ENCODE measurements at places on chromosomes 6 and 20.

DNA sequence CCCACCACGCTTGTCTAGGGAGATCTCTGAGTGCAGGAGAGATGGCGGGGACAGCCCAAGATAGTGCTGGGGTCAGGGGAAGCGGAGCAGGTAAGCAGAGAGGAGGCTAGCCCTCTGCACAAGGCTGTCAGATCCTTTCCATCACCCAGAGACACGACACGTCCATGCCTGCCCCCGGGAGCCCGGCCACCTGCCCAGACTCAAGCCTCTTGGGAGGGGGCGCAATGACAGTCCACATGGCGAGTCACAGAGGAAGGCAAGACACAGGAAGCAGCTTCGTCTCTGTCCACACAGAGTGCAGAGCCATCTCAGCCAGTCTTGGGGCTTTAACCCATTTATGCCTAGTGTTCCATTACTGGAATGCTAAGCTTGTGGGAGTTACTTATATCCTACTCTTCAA lies 78.4 kb downstream of the PREX1 start:
- DNase-seq = no peak

GRCh38 chr6:170108456-170108855 lies 182.4 kb downstream of the DLL1 start:
- DNase-seq = no peak

DNA sequence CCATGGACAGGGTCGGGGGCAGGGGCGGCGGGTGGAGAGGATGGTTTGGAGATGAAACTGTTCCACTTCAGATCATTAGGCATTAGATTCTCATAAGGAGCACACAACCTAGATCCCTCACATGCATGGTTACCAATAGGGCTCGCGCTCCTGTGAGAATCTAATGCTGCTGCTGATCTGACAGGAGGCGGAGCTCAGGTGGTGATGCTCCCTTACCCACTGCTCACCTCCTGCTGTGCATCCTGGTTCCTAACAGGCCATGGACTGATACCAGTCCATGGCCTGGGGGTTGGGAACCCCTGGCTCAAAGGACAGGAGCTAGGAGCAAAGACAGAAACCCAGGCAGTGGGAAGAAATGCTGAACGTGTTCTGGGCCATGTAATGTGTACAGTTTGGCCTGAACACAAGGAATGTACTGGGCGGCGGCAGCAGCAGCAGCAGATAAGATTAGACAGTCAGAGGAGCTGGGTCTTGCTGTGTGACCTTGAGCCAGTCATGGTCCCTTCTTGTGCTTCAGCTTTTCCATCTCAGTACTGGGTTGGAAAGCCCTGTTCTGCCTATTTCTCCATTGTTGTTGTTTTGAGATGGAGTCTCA lies 4.7 kb upstream of the SPAG4 start:
- no peak for DNase-seq

GRCh38 chr20:37417617-37418467 lies 71.9 kb downstream of the SRC start:
- no peak for DNase-seq

- DNase-seq = no peak
Observed at GRCh38 chr6:4879741-4880275, 103.6 kb downstream of the CDYL start.

DNA sequence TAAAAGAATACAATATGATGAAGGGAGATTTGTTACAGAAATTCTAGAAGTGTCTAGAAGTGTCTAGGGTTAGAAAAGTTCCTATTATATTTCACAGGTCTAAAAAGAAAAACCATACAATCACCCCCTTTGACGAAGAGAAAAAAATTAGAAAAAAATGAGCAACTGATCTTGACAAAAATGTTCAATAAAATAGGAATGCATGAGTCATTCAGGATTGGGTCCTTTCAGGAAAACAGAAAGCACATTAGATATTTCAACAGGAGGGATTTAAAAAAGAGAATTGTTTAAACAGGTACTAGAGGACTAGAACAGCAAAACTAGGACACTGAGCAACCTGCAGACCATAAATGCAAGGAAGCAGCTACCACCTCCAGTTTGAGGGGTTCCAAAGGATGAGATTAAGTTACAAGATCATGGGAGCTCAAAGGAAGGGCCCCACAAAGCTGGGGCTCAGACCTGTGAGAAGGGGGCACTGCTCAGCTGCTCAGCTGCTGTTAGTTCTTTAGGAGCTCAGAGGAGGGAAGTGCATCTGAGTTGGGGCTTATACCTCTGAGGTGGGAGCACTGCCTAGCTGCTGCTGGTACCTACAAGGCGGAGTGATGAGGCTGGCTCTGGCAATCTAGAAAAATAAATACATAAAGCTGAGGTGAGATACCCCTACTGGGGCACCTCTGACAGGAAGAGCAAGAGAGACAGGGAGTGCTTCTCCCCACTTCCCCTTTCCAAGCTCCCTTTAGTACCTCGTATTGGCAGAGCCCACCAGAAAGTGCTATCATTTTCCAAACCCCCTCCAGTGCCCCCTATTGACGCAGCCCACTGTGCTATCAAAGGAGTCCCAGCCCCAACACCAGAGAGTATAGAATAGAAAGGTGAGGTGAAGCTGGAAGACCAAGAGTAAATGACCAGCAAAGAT lies 27.1 kb upstream of the BEND6 start:
- DNase-seq = no peak

DNA sequence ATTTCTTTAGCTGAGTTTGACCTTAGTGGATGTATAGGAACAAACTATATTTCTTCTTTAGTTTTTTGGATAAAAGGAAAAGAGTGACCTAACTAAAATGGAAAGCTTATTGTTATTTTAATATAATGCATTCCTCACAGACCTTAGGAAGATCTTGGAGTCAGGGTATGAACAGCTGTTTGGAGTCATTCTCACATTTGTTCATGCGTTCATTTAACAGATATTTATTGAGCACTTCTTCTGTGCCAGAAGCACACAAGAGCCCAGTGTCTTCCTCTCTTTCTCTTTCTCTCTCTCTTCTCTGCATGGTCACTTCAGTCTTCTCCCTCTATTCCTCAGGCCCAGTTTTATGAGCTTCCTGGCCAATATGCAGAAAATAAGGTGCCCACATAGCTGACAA lies 744.0 kb upstream of the MAP3K7 start:
- DNase-seq = no peak

DNA sequence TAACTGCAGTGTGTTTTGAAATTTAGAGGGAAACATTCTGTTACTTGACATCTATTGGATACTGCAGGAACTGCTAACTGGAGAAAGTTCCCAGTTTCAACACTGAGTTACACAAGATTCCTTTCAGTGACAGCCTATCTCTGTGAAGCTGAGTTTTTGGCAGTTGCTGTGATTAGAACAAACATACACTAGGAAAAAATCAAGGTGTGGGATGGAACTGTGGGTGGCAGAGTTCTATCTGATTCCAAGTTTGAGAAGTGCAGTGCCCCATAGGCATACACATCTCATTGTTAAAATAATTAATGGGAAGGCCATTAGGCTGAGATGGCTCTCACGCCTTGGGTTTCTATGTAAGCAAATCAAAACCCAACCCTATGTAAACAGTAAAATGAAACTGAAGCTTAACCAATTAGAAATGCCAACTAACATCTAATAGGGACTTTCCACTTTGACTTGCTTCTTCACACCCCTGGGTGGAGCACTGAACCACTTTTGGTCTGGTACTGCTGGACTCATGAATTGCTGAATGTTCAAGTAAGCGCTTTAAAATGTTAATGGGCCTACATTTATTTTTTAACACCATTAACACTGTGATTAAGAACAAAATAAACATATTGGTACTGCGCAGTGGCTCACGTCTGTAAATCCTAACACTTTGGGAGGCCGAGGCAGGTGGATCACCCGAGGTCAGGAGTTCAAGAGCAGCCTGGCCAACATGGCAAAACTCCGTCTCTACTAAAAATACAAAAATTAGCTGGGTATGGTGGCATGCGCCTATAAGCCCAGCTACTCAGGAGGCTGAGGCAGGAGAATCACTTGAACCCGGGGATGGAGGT lies 55.2 kb upstream of the TBC1D7 start:
- DNase-seq = peak; percentile 17

GRCh38 chr20:57620274-57620990 lies at the start of gene ZBP1:
TSS of gene ZBP1 (minus strand) at chr20:57620426. CDS start at chr20:57620295, 131 bp downstream.
- peak; percentile 75 for DNase-seq

- DNase-seq = no peak
Observed at GRCh38 chr20:44203161-44203560, 7.4 kb downstream of the OSER1 start.

DNA sequence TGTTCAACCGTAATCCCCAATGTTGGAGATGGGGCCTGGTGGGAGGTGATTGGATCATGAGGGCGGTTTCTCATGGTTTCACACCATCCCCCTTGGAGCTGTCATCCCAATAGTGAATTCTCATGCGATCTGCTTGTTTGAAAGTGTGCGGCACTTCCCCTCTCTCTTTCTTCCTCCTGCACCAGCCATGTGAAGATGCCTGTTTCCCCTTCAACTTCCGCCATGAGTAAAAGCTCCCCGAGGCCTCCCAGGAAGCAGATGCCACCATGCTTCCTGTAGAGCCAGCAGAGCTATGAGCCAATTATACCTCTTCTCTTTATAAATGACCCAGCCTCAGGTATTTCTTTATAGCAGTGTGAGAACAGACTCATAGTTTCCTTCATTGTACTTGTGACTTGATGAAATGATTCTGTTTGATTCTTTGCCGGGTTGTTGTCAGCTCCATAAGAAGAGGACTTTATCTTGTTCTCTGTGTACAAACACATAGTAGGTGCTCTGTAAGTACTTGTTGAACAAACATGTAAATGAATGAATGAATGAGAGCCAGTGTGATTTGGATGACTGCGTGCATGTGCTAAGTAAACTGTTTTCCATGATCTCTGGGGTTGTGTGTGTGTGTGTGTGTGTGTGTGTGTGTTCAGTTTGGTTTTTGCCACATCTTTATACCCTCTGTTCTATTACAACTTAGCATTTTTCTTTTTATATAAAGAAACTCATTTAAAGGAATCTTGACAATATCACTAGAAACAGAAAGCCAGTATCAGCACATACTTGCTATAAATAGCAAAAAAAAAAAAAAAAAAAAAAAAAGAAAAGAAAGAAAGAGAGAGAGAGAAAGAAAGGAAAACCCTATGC lies 22.5 kb upstream of the PTGIS start:
- no peak for DNase-seq

DNA sequence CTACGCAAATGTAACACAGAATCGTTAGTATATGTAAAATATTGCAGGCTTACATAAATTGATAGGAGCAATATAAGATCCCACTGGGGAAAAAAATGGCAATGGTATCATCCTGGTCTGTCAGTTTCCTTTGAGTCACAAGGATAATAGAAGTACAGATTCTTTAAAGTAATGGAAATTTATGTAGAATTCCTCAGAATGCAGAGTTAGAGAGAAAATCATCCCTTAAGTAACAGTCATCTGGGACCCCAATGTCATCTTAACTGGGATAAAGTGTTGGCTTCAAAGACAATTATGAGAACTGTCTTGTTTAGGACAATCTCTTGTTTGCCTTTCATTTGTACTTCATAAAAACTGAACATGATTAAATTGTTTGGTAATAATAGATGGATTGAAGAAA lies 34.5 kb upstream of the PDE7B start:
- no peak for DNase-seq

DNA sequence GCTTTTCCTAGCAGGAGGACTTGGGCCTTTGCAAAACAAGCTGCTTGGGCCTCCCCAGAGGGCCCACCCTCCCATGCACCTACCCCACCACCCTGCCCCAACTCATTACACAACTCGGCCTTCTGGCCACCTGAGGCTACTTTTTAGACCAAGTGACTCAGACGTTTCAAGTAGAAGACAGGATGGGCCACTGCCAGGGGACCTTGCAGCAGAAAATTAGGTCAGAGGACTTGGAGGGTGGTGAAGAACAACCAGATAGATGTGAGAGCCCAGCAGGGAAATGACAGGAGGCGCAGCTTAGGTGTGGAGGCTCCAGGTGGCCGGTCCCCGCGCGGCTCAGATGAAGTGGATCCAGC lies 1.4 kb downstream of the PPP1R3D start:
- peak; percentile 5 for DNase-seq

GRCh38 chr6:150720774-150721233 lies 121.1 kb downstream of the PLEKHG1 start:
- peak; percentile 30 for DNase-seq

DNA sequence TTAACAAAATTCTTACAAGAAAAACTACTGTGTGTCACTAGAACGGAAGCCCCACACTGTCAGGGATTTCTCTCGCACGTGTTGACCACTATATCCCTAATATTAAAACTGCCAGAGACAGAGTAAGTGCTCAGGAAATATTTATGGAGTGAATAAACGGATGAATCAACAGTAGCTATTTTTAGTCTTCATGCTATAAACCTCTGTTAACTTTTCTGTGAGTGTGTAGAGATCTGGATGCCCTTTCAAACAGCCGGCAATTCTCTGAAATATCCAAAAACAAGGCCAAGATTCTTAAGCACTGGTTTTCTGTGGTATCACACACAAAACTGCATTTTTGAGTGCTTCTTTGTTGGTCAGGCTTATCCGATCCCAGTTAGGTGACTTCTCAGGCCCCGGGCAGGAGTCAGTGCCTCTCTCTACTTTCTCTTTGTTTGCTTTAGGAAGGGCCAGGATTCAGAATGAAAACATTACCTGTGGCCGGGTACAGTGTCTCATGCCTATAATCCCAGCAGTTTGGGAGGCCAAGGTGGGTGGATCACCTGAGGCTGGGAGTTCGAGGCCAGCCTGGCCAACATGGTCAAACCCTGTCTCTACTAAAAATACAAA lies 15.7 kb downstream of the ATP9A start:
- no peak for DNase-seq

DNA sequence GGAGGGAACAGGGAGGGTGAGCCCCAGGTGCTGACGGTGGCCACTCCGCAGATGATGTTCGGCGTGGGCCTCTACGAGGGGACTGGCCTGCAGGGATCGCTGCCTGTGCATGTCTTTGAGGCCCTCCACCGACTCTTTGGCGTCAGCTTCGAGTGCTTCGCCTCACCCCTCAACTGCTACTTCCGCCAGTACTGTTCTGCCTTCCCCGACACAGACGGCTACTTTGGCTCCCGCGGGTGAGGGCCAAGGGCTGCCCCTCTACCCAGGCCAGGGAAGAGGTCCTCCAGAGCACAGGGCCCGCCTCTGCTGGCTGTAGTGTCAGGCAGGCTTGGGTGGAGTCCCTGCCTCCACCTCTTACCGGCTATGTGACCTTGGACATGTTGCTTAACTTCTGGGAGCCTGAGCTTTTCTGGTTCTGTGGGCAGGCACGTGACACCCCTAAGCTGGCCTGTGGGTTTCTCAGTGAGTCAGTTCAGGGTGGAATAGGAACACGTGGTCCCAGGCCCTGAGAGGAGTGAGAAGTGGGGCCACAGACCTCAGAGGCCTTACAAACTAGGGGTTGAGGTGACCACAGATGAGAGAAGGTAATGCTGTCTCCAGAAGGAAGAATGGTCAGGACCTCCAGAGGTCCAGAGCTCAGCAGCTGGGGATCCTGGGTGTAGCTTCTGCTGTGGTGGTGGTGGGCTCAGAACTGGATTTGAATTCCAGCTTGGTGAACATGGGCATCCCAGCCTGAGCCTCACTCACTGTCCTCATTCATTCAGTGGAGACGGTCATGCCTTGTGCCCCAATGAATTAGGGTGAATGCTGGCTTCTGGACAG lies 11.9 kb downstream of the PCIF1 start:
- DNase-seq = peak; percentile 90

DNA sequence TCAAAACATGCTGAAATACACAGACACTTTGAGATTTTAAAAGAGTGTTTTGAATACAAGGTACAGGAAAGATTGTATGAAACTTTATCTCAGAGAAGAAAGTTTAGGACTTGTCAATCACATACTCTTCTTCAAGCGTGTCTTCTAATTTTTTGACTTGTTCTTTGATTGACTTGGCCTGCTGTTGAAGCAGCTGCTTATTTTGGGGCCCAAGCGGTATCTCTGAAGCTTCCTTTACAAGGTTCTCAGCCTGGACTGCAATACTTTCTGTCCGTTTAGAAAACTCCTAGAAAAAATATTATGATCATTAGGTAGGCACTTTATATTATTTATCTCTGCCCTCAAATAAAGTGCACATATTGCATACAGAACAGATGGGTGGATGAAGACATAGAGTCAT lies 201.3 kb downstream of the SYNE1 start:
- DNase-seq = no peak

Measured in NK-92 treated with Interleukin-12 subunit alpha and Interleukin-12 subunit beta, amount 100 ng/mL, for 24 hours (cell line).